Cortex of kidney (tissue), 1 donor: ENCODE measurements at places on chromosomes 5 and 9.

GRCh38 chr5:136638084-136638483, 272.7 kb upstream of the TRPC7 start:
- DNase-seq = no peak

- DNase-seq = no peak
Measured at GRCh38 chr9:16121601-16122286, 568.9 kb downstream of the CCDC171 start.

- no peak for DNase-seq
Measured at GRCh38 chr5:78483809-78484521, 123.5 kb downstream of the SCAMP1 start.

DNA sequence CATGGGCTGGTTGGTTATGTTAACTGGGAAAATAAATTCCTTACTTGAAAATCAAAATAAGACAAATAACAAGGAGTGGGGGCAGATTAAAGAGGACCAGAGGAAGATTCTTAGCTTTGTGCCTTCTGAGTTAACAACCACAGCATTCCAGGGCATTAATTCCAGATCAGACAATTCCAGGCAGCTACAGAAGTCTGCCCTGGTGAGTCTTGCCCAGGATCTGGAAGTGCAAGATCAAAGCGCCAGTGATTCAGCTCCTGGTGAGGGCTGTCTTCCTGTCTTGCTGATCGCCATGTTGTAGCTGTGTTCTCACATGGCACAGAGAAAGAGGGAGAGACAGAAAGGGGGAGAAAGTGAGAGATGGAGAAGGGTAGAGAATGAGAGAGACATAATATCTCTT, 65.6 kb downstream of the ANXA2R start:
- DNase-seq = no peak

- no peak for DNase-seq
Measured at GRCh38 chr5:60649288-60649917, 50.6 kb downstream of the DEPDC1B start.

DNA sequence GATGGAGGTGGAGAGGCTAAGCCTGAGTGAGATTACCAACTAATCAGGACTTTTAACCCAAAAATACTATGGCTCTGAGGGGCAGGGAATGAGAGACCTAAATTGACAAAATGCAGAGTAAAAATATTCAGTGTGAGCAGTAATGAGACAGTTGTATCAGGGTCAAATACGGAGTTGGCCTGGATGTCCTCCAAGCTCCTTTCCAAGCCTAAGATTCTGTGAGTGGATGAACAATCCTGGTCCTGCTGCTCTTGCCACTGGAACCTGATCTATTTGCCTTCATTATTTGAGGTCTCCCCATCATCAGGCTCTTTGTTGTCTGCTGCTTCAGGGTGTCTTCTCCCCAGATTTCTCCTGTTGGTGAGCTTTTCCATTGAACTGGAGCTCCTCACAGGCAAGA, 1.1 kb downstream of the PDCD1LG2 start:
- no peak for DNase-seq

GRCh38 chr9:71131145-71131544, 9.7 kb upstream of the TRPM3 start:
- DNase-seq = no peak

GRCh38 chr9:101055516-101055915, 27.0 kb downstream of the PLPPR1 start:
- DNase-seq = no peak

DNA sequence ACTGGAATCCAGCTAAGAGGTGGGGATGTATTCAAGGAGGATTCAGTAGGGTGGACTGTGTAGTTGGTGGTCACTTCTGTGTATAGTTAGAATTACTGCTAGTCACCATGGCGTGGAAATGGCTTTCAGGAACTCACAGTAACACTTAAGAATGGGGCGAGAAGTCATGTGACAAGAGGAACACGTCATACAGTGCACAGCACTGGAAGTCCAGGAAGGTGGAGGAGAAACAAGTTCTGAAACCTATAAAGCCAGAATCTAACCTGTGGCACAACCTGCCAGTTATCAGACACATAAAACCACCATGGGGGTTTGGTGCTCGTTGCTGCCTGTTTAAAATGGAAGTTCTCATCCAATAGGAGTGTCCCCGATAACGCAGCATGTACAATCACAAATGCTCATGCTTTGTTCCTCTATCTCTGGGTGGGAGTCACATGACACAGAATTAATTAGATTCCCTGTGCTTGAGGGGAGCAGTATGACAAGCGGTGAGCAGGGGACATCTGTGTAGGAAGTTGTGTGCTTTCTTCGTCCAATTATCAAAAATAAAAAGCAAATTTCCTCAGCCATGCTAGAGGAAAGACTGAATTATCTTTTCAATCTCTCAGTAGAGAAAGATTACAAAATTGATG, 193.0 kb downstream of the SPOCK1 start:
- no peak for DNase-seq

GRCh38 chr9:116549786-116550660, 137.1 kb upstream of the TRIM32 start:
- no peak for DNase-seq

GRCh38 chr9:71145179-71145578, 23.8 kb upstream of the TRPM3 start:
- DNase-seq = no peak

DNA sequence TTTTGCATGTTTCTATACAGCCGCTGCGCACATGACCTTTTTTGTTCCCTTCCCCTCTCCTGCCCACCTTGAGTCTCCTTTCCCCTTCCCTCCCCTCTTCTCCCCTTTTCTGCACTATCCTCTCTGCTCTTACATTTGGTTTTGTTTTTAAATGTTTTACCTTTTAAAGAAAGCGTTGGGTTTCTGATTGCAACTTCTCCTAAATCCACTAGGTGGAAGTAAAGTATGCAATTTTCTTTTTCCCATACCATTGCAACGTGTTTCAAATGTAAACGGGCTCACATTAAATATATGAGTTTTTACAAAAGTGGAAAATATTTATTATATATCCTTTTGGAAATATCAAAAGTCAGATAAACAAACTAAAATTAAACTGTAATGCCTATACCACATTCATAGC, 500.9 kb downstream of the DIRAS2 start:
- DNase-seq = no peak

GRCh38 chr5:86909418-86910295, 291.9 kb downstream of the COX7C start:
- no peak for DNase-seq

GRCh38 chr9:133168432-133168831, 4.7 kb upstream of the GBGT1 start:
- no peak for DNase-seq

DNA sequence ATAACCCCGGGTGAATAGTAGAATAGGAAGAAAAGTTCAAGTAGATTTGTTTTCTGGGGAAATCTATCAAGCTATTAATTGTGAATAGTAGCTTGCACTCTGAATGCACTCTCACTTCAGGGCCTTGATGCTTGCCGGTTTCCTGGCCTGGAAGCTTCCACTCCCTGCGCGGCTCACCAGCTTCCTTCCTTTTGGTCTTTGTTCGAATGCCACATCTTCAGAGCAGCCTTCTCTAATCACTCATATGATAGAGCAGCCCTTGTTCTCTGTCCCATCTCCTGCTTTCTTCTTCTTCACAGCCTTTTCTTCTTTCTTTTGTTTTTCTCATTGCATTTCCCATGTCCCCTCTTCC, 146.7 kb downstream of the MAST4 start:
- DNase-seq = no peak
